ENCODE measurements at places on chromosomes 11 and 22.

DNA sequence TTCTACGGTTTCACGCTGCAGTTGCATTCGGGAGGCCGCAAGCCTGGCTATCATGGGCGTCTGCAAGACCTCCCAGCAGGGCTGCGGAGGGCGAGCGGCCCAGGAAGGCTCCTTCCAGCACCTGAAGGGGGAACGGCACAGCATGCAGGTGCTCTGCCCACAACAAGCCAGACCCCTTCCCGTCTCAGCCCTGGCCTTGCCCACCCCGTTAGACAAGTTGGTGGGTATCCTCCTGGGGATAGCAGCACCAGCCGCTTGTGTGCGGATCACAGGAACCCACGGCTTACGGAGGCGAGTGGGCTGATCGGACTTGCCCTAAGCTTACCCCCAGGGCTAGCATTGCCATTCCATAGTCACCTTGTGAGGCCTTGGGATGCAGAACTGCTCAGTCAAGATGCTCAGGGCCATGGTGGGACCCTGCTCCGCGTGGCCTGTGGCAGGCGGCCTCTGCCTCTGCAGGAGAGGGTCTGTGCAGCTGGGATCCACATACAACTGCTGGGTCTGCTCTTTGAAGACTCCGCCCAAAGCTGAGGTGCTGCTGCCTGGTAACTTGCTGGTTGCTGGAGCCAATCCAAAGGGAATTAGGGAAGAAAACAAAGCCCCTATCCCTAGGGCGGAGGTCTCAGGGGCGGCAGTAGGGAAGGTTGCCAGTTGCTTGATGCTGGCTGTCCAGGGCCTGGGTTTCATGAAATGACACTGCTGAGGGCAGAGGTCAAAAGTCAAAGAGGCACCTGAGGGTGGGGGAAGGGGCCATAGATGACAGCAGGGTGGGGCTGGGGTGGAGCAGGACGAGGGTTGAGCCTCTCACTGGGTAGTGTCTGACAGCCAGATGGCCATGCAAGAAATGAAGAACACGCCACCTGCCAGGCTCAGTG, 1.4 kb upstream of the OSBPL5 start:
- no peak for DNase-seq

GRCh38 chr11:113465786-113466185, 9.4 kb downstream of the DRD2 start:
- DNase-seq, result no peak

DNA sequence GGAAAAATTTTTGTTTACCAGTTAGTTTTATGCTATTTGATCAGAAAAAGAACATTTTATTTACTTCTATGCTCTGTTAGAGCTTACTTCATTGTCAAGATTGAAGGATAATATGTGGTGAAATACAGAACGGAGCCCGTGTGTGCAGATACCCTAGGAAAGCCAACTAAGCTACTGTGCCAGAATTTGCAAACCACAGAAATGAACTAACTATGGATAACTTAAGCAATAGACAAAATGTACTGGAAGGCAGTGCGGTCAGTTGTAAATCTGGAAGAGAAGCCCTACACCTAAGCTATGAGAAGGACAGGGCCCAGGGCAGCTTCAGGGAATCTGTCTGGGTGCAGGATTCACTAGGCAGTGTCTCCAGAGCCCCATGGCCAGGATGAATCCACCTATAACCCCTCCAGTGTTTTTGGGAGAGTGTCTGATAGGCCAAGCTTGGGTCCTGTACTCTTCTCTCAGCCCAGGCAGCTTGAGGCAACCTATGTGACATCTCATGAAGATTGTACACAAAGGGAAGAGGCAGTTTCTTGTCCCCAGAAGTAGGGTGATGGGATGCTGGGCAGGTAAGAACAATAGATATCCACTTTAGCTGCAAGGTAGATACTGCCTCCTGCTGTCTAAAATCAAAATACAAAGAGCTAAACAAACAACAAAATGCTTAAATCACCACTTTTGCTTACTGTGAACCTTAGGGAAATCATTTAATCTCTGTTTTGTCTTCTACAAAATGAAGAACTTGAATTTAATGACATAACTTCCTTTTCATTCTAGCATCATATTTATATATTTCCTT, 12.1 kb downstream of the MMP7 start:
- no peak for DNase-seq

GRCh38 chr11:118842369-118842768, 41.3 kb upstream of the CXCR5 start:
- DNase-seq, result no peak

- no peak for DNase-seq
Observed at GRCh38 chr22:29838599-29838956, 504 bp upstream of the ASCC2 start.

GRCh38 chr11:93791493-93791892, 7.4 kb downstream of the MED17 start:
- DNase-seq, result no peak

DNA sequence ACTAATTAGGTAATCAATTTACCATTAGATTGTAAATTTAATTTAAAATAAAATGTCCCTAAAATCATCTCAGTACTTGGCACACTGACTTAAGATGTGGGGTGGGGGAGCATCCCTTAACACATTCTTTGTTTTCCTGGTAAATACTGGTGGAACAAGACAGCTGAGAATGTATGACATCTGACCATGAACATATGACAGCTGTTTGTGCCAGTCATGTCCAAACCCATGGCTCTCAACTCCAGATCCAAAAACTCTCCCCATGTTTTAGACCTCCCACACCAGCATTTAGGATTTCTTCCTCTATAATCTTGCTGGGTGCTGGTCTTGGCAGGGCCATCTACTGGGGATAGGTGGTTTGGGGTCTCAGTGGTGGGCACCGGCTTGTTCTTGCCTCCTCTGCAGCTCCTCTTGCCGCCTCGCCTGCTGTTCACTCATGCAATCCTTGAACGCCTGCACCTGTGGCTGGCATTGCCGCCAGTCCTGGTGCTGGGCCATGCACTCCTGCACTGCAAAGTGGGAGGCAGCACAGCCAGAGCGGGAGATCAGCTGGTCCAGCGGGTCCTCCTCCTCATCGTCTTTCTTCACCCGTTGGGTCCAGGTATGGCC, 3.8 kb downstream of the COA4 start:
- no peak for DNase-seq

DNA sequence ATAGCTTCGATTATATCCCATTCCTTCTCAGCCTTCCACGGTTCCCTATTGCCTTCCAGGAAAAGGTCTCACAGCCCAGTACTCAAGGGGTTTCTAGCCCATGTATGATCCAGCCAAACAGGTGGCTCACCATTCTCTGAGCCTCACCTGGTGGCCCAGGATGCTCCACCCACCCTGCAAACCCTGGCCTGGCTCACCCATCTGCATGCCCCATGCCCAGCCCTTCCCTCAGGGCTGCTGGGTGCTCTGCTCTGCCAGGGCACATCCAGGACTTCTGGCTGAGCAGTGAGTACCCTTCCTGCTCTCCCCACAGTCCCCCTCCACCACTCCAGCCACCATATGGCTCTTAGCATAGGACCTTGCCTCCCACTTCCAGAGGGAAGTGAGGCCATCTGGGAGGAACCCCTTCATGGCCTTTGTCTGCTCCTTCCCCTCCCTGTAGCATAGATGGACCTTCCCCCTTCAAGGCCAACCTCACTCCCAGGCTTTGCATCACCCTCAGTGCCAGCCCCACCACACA, 5.8 kb upstream of the RCOR2 start:
- no peak for DNase-seq

DNA sequence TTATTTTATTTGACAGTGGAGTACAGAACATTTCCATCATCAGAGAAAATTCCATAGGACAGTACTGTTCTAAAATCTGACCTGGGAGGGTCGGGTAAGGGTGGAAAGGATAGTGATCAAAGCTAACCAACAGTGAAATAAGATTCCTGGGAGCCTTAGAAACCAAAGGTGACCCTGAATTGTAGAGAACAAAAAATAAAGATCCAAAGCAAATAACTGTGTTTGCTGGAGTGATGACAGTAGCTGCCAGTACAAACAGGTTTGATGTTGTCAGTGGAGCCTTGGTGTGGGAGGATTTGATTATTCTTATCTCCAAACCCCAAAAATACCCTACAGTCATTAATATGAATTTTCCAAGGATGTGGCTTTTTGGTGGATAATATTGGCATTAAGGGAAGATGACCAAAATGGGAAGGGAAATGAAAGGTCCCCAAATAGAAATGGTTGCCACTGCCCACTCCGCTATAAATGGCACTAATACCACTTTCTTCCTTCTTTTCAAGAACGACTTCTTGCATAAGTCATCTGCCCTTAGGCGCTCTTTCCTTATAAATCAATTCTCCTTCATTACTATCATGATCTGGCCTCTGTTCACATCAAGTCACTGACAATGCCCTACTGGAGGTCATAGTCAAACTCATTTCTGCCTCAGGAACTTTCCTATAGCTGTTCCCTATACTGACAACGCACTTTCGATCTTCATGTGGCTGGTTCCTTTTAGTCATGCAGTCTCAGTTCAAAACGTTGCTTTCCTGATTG, 44.4 kb downstream of the EHF start:
- DNase-seq, result no peak

- no peak for DNase-seq
Observed at GRCh38 chr11:18853086-18853720, 61.6 kb upstream of the PTPN5 start.

All from activated naive CD4-positive, alpha-beta T cell treated with anti-CD3 and anti-CD28 coated beads, Interleukin-2, amount 50 U/mL, for 16 hours (primary cell).